Mesenchymal stem cell (in vitro differentiated cells and primary cell): ENCODE measurements at places on chromosomes 5 and 9.
A peak's percentile ranks its signal among the peaks of the same experiment; 100 is the strongest.

- DNase-seq = peak; percentile 62
Observed at GRCh38 chr9:136629879-136630661, 32.6 kb upstream of the EGFL7 start.

DNA sequence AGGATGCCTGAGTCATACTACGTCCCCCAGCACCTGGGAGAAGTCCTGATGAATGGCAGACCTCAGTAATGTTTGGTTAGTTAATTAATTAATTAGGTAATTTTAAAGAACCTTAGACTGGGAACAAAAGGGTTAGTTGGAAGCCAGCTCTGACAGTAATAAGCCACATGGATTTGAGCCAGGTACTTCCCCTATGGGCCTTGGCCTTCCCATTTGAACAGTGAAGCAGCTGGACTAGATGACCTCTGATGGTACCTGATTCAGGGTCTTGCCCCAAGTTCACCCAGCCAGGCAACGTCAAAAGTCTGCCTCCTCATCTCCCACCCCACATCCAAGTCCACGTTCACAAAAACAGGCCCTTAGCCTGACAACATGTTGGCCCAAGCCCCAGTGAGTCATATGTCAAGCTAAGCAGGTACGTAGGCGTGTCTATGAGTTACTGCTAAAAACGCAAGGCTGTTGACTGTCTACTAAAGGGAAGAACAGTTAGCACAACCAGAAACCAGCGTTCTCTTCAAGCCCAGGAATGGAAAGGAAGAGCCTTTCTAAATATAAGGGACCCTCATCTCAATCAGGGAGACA, 303.2 kb downstream of the ACTL7B start:
- DNase-seq = no peak

DNA sequence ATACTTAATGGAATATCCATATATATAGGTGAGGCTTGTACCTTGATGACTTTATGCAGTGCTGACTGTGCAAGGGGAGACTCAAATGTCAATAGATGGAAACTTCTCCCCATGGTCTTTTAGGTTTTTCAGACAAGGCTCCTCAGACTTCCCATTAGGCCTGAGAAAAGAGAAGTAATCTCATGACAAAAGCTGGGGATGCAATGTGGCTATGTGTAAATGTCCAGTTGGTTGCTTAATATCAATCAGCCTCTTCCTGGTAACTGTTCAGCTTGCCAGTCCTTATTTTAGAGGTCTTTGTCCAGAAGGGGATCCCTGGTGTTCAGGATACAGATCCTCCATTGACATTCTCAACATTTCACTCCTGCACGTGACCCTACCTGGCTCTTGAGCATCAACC, 621.1 kb upstream of the CDH18 start:
- no peak for DNase-seq

- no peak for DNase-seq
Observed at GRCh38 chr5:170104710-170105109, 987 bp upstream of the FOXI1 start.

- DNase-seq = peak; percentile 56
Observed at GRCh38 chr9:14768405-14769229, 46.1 kb upstream of the CER1 start.

DNA sequence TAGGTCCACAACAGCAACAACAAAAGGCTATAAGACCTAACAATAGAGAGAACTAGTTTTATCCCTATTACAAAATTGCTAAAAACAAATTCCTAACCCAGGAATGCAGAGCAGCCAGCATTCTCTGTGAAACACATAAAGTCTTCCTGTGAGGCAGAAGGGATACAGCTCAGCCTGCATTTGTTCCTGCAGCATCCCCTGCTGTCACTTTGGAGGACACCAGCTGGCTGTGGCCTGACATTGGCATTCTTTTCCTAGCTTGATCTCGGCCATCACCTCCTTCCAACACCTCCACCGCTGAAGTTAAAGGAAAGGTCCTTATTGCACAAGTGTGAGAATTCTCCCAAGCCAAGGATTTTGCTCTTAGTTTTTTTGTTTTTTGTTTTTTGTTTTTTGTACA, 186.1 kb downstream of the SNCAIP start:
- DNase-seq = peak; percentile 13

- no peak for DNase-seq
Observed at GRCh38 chr9:69445251-69445650, 120.2 kb downstream of the ENTREP1 start.

- peak; percentile 94 for DNase-seq
Observed at GRCh38 chr9:13705918-13706317, 426.4 kb upstream of the MPDZ start.

DNA sequence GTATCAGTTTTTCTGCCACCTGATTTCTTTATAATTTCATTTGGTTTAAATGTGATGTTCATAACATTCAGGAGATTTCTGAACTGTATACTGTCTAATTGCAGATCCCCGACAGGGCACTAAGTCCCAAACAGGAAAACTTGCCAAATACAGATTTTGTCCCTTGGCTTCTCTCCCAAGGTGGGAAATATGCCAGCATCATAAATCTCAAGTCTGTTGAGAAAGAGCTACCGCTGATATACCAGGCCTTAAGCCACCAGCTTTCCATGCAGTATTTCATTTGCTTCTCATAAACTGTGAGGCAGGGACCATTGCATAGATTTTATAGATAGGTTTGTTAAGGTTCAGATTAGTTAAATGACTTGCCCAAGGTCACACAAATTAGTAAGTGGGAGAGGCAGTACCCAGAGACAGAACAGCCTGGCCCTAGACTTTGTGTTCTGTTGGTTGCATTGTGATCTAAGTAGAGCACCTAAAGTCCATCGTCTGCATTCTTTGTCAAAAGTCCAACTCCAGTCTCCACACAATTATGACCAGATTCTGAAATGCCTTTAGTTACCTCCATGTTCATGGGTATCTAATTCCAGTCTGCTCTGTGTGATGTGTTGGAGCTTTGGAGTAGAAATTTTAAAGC, 16.2 kb downstream of the GPR21 start:
- no peak for DNase-seq

DNA sequence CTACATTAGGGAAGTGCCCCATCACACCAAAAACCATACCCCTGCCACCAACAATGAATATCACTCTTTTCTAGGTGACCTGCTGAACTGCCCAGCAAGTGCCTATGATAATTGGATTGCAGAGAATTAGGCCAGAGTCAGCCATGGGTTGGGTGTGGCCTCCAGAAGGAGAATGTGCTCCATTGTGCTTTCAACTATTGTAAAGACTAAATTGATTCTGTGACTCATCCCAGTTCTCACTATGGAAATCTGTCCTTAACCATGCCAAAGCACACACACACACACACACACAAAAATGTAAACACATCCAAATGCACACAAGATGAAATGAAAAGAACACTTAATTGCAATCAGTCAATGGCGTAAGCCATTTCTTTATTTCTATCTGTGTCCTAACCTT, 25.7 kb downstream of the DRD1 start:
- no peak for DNase-seq
